ENCODE measurements at places on chromosomes 3 and 15.

GRCh38 chr3:194339840-194340239, 11.3 kb downstream of the CPN2 start:
- DNase-seq = no peak

- DNase-seq = no peak
These were observed 21.8 kb upstream of the HES1 start for GRCh38 chr3:194114123-194114522.

DNA sequence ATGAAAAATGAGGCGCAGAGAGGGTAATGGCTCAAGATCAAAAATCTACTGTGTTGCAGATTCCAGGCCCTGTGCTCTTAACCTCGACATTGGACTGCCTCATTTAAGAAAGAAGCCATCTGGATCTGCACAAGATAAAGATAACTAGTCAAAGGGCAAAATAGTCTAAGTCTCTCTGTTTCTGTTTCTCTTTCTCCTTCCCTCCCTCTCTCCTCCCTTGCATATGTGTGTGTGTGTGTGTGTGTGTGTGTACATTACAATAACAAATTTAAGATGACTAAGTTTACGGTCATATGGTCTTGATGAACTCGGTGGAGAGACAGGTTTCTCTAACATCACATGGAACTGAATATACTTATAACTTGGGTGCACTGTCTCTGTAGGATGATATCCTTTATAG, 69.2 kb downstream of the MEIS2 start:
- DNase-seq = no peak

DNA sequence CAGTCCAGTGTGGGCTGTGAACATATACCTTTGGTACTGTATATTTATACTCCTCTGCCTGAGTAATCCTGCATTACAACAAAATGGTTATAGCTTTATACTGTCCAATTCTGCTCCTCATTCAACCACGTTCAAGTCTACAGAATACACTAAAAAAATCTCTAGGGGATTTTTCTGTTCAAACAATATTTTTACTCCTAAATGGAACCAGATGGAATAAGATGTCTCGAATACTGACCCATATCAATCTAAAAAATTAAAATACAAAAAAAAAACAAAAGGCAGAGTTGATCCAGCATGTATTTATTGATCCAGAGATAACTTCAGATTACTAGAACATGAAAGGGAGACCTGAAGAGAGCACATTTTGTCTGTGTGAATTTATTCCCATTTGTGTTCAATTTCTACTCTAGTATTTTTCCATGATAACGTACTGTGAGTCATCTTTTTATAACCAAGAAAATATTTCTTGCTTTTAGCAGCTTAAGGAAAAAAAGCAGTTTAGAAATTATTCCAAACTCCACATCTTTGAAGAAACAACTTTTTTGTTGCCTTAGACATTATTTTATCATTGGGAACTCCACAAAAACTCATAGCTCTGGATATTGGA, 910.7 kb downstream of the TBL1XR1 start:
- no peak for DNase-seq

- DNase-seq = no peak
These were observed at the start of gene GRIP2 for GRCh38 chr3:14539742-14540491. GRIP2 (minus strand) TSS chr3:14540342; CDS start chr3:14540308, 34 bp downstream.

DNA sequence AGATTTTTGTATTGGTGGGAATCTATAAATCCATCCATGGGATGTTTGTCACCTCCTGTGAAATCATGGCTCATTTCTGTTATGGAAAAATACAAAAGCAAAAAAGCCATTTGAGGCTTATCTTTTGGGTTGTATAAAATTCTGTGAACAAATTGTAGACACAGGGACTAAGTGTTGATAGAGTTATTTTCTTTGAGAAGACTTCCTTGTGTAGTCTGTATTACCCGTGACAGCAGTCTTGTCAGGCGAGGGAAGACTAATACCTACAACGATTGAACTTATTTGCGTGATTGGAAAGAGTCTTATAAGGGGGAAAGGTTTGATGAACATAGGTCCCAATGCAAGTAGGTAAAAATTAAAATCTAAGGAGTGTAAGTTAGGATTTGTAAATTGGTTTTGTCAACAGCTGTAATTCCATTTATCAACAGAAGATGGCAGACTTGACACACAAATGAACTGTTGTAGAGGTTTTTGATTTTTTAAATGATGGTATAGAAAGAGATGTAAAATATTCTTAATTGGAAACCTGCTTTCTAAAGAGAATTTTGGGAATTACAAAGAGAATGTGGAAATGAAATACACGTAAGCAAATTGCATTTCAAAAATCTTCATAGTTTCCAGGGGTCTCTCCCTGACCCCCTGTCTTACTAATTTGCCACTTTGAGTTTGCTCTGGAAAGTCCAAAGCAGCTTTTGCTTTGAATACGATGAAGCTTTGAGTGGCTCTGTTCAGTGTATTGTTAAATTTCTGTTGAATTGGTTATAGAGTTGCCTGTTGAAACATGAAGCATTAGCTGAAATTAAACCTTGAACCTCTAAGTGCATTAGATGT, 33.2 kb downstream of the SLC25A26 start:
- DNase-seq = peak; percentile 29

GRCh38 chr3:48088056-48088748, 72.0 kb upstream of the MAP4 start:
- no peak for DNase-seq

Data from NCI-H510A treated with DMSO at 0.1 percent for 48 hours (cell line).